ENCODE measurements at places on chromosomes 13 and 19.

- no peak for DNase-seq
These were observed 399.1 kb upstream of the SPRY2 start for GRCh38 chr13:80740071-80740470.

DNA sequence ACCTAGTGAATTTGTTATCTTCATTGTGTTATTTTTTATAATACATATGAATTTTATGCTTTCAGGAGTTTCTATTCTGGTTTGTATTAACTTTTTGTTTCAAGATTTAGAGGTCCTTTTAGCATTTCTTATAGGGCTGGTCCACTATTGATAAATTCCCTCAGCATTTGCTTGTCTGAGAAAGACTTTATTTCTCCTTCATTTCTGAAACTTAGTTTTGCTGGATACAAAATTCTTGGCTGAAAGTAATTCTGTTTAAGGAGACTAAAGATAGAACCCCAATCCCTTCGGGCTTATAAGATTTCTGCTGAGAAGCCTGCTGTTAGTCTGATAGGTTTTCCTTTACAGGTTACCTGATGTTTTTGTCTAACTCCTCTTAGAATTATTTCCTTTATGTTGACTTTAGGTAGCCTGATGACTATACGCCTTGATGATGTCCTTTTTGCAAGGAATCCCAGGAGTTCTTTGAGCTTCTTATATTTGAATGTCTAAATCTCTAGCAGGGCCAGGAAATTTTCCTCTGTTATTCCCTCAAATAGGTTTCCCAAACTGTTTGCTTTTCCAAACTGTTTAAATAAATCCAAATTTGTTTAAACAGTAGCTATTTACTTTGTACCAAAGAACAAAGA, 127.1 kb downstream of the CYSLTR2 start:
- no peak for DNase-seq

- DNase-seq = no peak
These were observed 780 bp downstream of the FCER2 start for GRCh38 chr19:7701049-7701653.

- no peak for DNase-seq
These were observed 418.8 kb downstream of the GPC5 start for GRCh38 chr13:91817250-91817649.

GRCh38 chr13:107034236-107034872, 466.4 kb upstream of the ARGLU1 start:
- no peak for DNase-seq

Measured in CD4-positive, alpha-beta T cell treated with Interleukin-17A for 4 hours (primary cell).